NCI-H2171 (cell line): ENCODE measurements at places on chromosomes 4 and X.

DNA sequence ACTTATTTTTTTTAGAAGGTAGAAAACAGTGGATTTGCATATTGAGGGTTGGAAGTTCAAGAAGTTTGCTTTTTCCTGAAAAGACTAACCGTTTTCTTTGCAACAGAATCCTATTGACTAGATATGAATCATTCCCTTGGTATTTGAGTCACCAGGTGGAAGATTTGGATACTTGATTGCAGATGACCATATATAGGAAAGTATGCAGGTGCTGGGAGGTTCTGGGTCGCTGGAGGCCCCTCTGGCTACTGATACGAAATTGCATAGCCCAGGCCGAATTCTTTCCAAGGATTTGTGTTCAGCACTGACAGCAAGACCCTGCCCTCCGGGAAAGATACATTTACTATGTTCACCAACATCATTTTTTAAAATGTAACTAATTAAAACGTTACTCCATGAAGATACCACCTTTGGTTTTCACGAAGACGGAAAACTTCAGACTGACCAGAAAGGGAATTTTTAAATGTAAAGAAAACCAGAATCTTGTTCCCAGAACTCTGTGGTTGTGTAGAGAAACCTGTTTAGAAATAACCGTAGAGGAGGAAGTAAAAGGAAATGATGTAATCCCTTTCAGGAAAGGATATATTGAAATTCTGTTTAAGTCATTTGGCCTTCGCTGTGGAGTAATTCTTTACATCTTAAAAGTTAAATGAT lies 946 bp downstream of the ANXA3 start:
- DNase-seq: no peak

GRCh38 chrX:53005327-53005726 lies 43.3 kb upstream of the GPR173 start:
- no peak for DNase-seq

GRCh38 chrX:100819534-100819836 lies 706 bp upstream of the CSTF2 start:
- DNase-seq: no peak

DNA sequence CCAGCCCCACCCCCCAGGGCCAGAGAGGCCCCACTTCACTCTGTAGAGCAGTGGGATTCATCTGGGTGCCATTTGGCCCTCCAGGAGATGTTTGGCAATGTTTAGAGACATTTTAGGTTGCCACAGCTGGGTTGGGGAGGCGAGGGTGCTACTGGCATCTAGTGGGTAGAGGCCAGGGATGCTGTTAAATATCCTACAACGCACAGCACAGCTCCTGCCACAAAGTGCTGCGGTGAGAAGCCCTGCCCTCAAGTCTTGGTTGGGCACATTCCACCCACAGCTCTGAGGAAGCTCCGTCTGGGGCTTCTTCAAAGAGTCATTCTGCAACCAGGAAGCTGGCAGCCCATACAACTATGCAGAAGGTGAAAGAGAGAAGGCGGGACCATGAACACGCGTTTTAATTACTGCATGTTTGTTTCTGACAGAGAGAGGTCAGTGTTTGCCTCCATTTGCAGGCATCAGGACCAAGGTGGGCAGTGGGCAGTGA lies 48.1 kb upstream of the FAM9C start:
- no peak for DNase-seq

GRCh38 chr4:84022564-84022963 lies 476.5 kb downstream of the NKX6-1 start:
- DNase-seq: no peak

GRCh38 chr4:182862921-182863320 lies 54.3 kb downstream of the DCTD start:
- DNase-seq: no peak

DNA sequence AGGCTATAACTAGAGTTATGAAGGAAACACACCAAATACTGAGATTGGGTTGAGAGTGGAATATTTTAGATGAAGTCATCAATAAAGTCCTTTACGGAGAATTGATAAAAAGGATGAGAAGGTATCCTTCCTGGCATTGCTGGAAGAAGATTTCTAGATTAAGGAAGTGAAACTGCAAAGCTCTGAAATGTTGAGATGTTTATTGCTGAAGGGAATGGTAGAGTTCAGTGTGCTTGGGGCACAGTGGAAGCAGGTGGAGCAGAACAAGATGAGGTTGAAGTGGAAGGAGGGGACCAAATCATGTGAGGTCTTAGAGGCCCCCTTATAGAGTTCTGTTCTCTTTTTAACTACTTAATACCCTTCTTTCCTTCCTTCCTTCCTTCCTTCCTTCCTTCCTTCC lies 848.5 kb downstream of the RAB28 start:
- no peak for DNase-seq

GRCh38 chr4:74487771-74488170 lies 42.8 kb downstream of the AREG start:
- DNase-seq: no peak

GRCh38 chr4:168857009-168857408 lies 153.0 kb downstream of the CBR4 start:
- DNase-seq: no peak
